ENCODE measurements at places on chromosomes 5 and 9.
A peak's percentile ranks its signal among the peaks of the same experiment; 100 is the strongest.

- DNase-seq = peak; percentile 47
Observed at GRCh38 chr5:39176759-39177630, 42.4 kb downstream of the FYB1 start.

DNA sequence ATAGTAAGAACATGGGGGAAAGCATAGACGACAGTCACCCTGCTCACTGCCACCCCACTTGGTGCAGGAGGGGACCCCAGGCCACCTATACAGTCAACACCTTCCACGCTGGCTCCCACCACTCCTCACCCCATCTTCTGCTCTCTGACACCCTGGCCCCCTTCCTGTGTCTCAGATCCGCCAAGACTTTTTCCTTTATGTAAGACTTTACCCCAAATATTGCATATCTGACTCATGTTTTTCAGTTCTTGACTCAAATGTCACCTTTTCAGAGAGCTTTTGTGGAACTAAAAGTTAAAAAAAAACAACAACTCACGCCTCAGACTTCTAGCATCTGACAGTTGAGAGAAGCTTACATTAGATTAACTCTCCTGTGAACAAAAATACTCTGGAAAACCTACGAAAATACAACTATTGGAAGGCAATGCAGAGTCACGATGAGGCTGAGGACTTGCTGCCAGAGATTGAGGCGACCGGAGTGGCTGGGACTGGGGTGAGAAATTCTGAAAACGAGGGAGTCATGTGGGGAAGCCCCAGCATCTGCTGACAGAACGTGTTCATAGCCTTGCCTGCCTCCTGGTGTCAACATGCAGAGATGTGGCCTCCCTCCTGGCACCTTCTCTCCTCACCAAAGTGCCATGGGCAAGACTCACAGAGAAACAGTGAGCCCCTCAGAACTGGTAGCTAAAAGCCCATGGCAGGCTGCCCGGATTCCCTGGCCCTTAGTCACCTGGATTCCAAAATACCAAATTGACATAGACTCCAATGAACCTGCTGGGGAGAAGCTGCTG lies 22.4 kb upstream of the FCN2 start:
- no peak for DNase-seq

GRCh38 chr5:172102913-172103626 lies 85.0 kb downstream of the STK10 start:
- no peak for DNase-seq

GRCh38 chr9:28332648-28333047 lies 759.4 kb upstream of the C9orf72 start:
- no peak for DNase-seq

DNA sequence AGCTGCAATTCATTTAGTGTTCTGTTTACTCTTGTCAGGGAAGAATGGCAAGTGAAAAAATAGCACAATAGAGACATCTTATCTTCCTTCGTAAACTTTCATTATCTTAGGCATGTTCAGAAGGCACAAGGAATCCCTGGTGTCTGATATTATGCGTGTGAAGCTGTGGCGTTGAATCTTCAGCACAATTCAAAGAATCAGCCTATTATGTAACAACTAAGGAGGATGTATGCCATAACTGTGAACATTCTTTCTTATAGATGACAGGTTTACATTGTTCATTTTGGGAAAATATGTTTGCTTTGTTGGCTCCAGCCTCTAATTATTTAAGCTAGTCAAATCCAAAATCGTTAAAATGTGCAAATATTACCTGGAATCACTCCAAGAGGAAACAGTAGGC lies 446.1 kb downstream of the ANXA1 start:
- no peak for DNase-seq

DNA sequence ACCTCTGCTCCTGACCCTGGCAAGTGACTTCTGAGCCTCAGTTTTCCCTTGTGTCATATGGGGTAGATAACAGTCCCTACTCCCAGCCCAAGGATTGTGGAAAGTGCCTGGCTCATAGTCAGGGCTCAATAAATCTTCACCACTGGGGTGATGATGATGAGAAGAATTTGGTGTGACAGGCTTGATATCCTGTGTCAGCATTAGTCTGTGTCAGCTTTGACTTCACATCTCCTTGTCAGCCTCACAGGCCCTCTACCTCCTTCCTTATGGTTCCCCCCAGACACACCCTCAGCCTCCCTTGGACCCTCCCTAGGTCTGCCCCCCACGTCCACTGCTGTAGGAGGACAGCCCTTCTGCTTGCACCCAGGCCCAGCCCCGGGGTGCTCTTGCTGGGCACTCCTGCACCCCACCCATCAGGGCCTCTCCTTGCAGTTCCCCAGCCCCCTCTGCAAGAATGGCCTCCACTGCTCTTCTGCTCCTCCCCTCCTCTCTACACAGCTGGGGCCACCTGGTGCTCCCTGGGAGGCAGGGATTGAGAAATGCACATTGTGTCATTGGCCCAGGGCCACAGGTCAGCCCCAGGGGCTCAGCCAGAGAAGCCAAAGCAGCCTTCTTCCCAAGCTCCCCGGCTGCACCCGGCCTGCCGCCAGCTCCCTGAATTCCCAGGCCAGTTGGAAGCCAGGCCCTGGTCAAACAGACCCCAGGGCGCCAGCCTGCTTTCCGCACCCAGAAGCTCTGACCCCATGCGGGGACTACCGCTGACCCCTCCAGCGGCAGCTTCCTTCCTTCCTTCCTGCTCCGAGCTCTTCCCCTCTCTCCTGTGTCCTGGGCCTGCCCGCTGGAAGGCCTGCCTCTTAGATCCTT lies 7.7 kb downstream of the FGFR4 start:
- no peak for DNase-seq

- no peak for DNase-seq
Observed at GRCh38 chr9:104028827-104029226, 65.3 kb upstream of the SMC2 start.

Data from T-helper 22 cell (primary cell).